Omental fat pad (tissue), 4 donors: ENCODE measurements at places on chromosomes 5 and 9. TPM values are rescaled to one million over a fixed set of nuclear protein-coding genes. Genes with fewer than 3 reads are reported as not detected.

- DNase-seq, result no peak
Observed at GRCh38 chr5:111454198-111454622, 58.1 kb downstream of the STARD4 start.

CARTPT gene
- not detected for total RNA-seq

- no peak for DNase-seq
Observed at GRCh38 chr9:125822160-125822559, 75.0 kb downstream of the PBX3 start.

DNA sequence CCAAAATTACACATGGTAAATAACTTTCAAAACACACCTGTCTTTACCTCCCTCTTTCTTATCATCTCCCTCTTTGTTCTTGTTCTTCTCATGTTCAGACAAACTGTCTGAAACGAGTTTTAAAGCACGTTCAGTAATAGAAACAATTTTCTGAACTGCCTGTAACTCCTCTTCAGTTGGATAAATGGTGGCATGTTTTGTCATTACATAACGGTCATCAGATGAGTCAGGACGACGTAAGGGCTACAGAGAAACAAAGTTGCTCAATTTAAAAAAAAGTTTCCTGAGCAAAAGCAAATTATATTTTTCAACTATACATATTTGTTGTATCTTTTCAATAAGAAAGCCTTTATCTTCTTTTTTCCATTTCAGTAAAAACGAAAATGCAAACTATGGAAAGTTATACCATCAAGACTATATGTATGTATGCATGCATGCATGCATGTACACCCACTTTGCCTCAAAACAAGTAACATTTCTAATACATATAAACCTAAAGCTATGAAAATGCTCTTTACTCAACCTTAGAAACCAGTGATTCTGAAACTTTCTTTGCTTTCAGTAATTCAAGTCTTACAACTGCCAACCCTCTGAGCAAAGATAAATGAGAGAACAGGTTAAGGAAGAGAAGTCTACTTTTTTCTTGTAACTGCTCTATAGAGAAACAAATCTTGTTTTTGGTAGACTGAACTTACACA, 56.0 kb downstream of the ZFR start:
- DNase-seq, result no peak

DNA sequence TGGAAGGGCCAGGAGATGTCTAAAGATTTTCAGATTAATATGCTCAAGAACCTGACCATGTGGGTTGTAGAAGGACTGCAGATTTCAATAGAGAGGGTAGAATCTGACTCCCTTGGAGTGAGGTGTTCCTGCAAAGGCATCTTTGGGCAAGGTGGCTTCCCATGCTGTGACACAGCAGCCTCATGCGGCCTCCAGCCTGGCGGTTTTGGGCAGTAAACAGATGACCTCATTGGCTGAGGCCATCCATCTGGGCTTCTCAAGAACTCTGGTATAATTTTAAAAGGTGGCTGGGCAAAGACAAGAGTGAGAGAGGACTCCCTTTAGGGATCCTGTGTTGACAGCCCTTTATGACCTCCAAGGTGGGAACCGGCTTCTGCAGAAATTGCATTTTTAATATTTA, 90.3 kb upstream of the ERCC6L2 start:
- DNase-seq, result no peak

- no peak for DNase-seq
Observed at GRCh38 chr5:71977311-71977710, 130.0 kb upstream of the MAP1B start.

- DNase-seq, result no peak
Observed at GRCh38 chr9:78682216-78682615, 385.3 kb downstream of the PSAT1 start.

- DNase-seq, result no peak
Observed at GRCh38 chr5:1262381-1262780, 32.5 kb downstream of the TERT start.

GRCh38 chr5:149151717-149152116, 10.4 kb downstream of the ABLIM3 start:
- DNase-seq, result no peak

KIAA0825 gene
- 4.2 TPM for total RNA-seq

- no peak for DNase-seq
Observed at GRCh38 chr5:95628933-95629332, 9.0 kb downstream of the GPR150 start.

IL5 gene
- not detected for total RNA-seq
